ENCODE measurements at places on chromosomes 12 and 14.

DNA sequence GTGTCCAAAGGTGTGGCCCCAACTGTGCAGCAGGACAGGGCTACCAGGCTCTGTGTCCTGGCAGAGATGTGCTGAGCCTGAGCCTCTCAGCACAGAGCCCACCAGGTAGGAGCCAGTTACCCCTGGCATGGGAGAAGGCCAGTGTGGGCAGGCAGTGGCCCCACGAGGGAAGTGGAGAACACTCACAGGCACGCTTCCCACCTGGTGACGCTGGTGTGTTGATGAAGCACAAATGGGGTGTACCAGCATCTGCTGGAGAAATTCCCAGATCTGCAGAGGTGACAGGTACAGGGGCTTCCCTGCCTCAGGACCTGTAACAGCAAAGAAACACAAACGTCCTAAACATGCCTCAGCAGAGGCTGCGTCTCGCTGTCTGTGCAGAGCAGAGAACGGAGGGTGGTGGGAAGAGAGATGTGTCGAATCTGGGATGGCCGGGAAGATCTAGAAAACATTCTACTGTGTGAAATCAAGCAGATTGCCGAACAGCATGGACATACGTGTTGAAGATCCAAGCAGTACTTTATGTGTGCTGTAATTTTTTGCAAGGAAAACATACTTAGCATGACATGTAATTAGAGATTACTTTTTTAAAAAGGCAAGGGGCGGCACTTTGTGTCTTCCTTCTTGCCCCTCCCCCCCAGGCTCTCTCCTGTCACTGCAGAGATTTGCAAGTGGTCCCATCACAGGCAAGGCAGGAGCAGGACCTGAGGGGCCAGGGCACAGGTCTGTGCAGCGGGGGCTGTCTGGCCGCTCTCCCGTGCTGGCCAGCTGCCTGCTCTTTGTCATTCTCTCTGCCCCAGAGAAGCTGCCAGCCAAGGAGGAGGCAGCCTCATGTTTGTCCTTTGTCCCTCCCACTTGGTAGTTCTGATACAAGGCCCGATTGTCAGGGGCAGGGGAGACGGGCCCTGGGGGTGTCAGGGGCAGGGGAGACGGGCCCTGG, 17.3 kb downstream of the HIP1R start:
- DNase-seq = no peak

- no peak for DNase-seq
Observed at GRCh38 chr14:65258391-65258790, 154.1 kb upstream of the FUT8 start.

DNA sequence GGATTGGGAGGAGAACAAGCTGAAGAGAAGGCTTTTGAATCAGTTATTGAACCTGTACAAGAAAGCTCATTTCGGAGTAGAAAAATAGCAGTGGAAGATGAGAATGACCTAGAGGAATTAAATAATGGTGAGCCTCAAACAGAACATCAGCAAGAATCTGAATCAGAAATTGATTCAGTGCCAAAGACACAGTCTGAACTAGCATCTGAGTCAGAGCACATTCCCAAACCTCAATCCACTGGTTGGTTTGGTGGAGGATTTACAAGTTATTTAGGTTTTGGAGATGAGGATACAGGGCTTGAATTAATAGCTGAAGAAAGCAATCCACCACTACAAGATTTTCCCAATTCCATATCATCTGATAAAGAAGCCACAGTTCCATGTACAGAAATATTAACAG, 13.5 kb downstream of the MIA2 start:
- DNase-seq = no peak

- no peak for DNase-seq
Observed at GRCh38 chr12:48109424-48109823, 3.5 kb upstream of the SENP1 start.

GRCh38 chr14:80264702-80265101, 53.4 kb upstream of the DIO2 start:
- DNase-seq = peak; percentile 64

GRCh38 chr12:26817183-26817591, 15.8 kb downstream of the ITPR2 start:
- no peak for DNase-seq

DNA sequence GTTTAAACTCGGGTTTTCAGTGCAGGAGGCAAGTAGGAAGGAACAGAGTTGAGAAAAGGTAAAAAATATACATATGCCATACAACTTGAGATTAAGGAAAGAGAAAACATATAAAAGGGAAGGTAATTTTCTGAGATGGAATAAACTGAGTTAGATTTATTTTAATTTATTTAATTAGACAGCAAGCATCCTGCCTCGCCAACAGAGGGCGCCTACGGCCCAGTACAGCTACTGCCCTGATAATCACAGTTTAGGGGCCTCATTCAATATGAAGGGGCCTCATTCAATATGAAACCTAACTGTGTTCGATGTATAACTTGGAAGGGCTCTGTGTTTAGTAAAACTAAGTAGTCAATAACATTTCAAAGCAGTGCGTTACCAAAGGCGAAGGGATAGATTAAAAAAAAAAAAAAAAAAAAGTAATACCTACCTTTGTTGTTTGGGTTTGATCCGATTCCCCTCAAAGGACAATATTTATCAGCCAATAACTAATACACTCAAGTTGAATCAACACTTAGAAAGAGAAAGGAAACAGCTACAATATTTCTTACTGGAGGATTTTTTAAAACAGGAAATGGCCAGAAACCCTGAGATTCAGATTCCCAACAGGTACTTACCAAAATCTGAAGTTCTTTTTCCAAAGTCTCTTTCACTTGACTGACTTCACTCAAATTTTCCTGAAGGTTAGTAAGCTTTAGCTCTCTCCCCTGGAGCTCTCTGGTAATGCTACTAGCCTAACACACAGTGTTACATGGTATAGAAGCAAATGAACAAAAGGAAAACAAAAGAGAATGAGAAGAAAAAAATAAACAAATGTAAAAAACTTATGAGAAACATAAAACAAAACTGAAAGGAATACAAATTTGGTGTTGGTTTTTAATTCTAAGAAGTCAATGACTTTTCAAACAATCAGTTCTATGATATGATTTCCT, 70.0 kb upstream of the VPS33A start:
- peak; percentile 6 for DNase-seq

- DNase-seq = no peak
Observed at GRCh38 chr12:462936-463705, 3.4 kb downstream of the B4GALNT3 start.

DNA sequence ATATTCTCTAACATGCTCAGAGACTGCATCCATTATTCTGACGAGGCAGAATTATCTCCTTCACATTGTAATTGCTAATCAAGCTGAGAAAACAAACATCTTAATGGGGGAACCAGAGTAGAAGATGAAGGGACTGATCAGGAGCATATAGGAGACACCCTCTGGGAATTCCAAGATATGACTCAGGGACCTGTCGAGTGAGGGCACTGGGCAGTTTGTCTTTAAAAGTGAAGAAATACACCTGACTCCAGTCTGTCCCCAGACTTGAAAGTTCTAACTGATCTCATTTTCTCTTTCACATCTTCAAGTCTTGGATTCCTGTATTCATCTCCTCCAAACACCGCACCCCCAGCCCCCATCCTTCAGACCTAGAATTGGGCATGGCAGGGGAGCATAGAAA, 226.9 kb upstream of the PLXNC1 start:
- DNase-seq = no peak

- no peak for DNase-seq
Observed at GRCh38 chr12:55718624-55719275, 1.4 kb upstream of the RDH5 start.

DNA sequence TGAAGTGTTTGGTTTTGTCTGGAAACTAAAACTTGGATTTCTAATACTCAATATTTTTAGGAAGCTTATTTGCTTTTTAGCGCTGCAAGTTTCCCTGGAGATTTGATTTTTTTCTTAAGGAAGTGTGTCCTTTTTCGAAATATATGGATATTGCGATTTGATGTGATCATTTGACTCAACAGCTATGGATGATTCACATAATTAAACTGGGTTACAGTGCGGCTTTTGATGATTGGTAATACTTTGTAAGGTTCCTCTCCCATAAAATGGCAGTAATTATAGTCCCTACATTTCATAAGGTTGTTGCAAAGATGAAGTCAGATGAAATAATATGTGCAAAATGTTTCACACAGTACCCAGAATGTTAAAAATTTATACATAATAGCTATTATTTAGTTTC, 13.1 kb downstream of the LDHB start:
- DNase-seq = no peak

DNA sequence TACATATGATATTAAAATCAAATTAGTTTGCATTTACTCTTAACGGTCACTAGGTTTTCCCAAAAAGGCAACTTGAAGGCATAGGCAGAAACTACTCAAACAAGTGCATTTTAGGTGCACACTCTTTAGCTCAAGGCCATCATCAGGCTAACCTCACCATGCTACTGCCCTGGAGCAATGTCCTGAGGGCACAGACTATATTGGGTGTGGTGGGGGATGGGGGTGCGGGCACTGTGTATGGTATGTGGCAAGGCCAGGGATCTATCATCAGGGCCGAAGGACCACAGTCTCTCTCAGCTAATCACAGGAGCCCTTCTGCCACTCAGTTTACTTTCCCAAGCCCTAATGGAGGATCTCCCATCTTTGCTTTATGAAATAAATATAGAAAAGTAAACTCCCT, 51.9 kb downstream of the SH2B3 start:
- DNase-seq = no peak

DNA sequence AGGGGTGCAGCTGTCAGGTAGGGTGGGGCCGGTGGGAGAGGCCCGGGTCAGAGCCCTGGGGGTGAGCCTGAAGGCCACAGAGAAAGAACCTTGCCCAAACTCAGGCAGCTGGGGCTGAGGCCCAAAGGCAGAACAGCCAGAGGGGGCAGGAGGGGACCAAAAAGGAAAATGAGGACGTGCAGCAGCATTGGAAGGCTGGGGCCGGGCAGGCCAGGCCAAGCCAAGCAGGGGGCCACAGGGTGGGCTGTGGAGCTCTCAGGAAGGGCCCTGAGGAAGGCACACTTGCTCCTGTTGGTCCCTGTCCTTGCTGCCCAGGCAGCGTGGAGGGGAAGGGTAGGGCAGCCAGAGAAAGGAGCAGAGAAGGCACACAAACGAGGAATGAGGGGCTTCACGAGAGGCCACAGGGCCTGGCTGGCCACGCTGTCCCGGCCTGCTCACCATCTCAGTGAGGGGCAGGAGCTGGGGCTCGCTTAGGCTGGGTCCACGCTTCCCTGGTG, 10.5 kb downstream of the MMP14 start:
- DNase-seq = no peak

DNA sequence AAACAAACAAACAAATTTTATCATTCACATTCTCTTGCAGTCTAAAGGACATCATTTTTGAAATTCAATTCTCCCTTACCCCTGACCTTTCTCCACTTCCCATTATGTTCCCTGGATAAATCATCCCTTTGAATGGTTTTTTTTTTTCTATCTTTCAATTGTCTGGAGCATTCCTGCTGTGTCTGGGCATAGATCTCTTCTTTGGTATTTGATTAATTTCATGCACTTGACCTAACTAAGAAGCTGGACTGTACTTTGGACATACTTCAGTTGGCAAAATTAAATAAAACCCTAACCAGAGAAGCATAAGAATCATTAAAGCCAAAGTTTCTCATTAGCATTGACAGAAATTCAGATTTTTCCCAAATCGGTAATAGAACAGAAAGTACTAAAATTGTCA, 163.6 kb upstream of the BMP4 start:
- no peak for DNase-seq

DNA sequence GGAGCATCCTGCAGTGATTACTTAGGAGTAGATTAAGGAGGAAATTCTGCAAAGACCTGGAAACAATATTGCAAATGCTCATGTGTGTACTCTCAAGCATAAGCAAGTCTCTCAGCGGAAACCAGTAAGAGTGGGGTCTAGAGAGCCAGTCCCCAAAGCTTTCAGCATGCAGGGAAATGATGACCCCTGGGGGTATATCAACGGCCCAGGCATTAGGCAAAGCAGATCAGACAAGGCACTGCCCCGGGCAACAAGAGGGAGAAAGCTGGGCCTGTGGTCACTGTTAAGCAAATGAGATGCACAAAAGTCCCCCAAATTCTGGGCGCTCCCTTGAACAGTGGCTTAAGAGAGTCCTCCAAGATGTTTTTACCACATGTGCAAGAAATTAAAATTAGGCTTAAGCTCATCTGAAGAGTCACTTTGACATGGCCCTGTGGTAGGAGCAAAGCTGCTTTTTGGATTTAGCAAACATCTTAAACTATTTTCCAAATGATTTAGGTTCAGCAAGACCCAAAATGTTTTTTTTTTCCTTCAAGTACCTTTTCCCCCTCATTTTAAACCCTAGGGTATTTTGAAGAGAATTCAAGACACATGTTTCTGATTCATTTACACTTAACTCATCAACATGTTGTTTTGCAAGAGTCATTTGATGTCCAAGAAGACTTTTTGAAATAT, 457.1 kb upstream of the TBX3 start:
- DNase-seq = no peak

GRCh38 chr14:100304825-100305323, 1.4 kb downstream of the SLC25A29 start:
- no peak for DNase-seq

DNA sequence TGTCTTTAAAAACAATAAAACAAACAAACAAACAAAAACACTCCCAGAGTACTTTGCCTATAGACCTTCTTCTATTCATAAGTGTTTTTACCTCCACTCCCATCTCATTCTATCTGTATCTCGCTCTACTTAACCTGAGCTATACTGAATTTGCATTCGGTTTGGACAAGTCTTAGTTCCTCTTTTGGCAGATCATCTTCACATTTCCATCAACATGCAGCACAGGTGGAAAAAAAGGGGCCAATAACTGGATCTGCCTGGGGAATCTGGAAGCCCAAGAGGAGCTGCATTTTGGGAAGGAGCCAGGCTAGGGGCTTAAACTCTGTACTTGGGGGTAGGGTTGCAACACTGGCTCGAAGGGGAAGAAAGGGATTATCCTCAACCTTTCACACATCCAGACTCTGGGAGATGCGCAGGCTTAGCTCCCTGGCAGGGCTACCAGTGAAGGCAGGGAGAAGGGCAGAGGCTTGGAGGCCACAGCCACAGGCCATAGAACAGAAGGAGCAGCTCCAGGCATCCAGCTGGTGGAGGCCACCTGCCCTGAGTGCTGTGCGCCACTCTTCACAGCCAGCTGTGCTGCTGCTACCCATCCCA, 4.1 kb downstream of the NINJ2 start:
- DNase-seq = no peak

- no peak for DNase-seq
Observed at GRCh38 chr12:77924703-77925102, 94.0 kb downstream of the NAV3 start.

DNA sequence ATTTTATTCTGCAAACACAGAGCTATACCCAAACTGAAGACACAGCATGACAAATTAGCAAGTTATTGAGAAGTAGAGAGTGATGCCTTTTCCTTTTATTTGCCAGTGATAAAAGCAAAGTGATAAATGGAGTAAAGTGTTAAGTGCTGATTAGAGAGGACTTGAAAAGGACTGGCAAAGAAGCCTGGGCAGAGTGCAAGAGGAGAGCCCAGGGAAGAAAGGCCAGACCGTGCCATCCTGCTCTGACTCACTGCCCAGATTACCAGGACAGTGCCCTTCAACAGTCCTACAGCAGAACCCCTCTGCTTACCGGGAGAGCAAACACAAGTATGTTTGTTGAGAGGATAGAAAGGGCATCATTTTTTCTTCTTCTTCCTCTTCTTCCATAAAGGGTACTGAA, 106.5 kb downstream of the ETV6 start:
- DNase-seq = no peak

- DNase-seq = no peak
Observed at GRCh38 chr14:99545586-99545985, 58.4 kb downstream of the CCDC85C start.
